Hippocampal formation (tissue), 2 donors: ENCODE measurements at places on chromosomes 5 and 9.

DNA sequence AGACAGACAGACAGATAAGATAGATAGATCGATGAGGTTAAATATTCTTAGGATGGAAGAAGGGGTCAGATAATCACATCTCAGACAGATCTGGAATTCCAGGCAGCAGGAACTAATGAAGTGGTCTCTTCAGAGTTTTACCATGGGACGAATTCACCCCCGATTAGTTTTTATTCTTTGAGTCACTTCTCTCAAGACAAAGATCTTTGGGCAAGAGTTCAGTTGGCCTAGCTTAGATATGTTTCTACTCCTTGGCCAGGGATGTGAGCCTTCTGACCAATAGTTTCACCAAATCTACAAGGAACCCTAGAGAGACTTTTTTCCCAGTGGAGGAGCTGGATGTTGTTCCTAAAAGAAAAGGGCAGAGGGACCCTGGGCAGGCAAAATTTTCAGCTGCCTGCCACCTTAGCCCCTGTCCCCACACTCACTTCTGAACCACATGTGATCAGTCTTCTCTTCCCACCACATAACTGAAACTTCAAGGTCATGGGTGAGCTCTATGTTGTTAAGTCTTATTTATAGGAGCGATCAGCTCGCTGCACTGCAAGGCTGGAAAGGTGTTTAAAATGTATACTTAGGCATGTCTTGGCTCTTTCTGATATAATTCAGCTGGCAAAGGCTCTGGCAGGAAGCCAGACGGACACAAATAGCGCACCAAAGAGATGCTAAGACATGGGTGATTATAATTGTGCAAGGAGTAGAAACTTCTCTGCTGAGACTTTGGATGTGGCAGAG lies 132.9 kb downstream of the PALM2AKAP2 start:
- DNase-seq: no peak

- no peak for DNase-seq
These were observed 24.2 kb downstream of the XRCC4 start for GRCh38 chr5:83101514-83101913.

GRCh38 chr5:90843443-90843842 lies 284.8 kb downstream of the ADGRV1 start:
- no peak for DNase-seq

GRCh38 chr5:148808864-148809642 lies 17.4 kb upstream of the ADRB2 start:
- no peak for DNase-seq

DNA sequence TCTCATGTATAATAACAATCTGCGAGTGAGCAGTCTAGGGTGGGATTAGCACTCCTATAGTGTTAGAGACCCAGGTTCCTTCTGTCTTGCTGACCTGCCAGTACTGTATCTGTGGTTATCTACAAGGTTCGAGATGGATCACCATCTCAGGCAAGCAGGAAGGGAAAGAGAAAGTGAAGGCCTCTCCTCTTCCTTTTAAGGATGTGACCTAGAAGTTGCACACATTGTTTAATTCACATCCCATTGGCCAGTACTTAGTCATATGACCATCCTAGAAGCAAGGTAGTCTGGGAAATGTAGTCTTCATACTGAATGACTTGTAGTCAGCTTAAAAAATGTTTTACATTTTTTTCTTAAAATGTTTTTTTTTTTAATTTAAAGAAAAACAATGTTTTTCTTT lies 168.6 kb downstream of the CARTPT start:
- DNase-seq: no peak

- no peak for DNase-seq
These were observed 28.3 kb downstream of the WWC1 start for GRCh38 chr5:168319774-168320173.

GRCh38 chr5:149631506-149631905 lies 50.2 kb downstream of the ARHGEF37 start:
- DNase-seq: no peak

- DNase-seq: no peak
These were observed 240.7 kb downstream of the NR3C1 start for GRCh38 chr5:143162810-143163209.

DNA sequence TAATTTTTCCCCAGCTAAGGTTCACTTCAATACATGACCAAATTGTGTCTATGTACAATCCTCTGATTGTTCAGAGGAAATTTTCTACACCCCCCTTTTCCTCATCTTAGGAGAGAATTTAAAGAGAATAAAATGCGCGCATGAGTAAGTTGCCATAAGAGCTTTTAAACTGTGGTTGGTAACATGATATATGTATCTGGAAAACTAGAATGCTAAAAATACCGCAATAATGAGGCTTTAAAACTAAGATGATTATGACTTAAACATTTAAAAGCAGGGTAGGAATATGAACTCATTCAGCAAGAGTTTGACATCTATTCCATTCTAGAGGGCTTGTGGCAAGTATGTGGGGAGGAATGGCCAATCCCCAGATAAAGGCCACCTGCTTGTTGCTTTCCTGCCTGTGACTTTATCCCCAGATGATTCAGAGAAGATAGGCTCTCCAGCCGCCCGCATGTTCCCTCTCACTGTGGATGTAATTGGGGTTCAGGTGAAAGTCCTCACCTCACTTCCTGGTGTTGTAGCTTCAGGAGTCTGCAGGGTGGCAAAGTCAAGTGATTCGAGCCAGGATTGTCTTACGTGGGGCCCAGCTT lies 26.5 kb upstream of the BASP1 start:
- DNase-seq: no peak

- DNase-seq: peak; percentile 50
These were observed 7.3 kb downstream of the EGFLAM start for GRCh38 chr5:38265546-38266179.

DNA sequence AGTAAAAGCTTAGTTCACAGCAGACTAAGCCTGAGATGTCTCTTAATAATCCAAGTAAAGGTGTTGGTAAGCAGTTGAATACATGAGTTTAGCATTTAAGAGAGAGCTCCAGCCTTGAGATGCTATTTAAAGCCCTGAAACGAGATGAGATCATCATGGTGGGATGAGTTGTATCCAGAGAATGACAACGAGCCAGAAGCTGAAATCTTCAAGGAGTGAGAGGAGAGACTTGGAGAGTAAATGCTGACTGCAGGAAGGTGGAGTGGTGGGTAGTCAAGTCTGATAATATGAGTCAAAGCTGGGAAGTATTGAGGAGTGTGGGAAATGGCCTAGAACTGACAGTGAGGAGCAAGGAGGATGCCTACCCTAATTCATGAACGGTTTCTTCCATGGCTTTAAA lies 53.7 kb downstream of the PLAC8L1 start:
- DNase-seq: no peak
